ENCODE measurements at places on chromosomes 7 and 10. TPM values are rescaled to one million over a fixed set of nuclear protein-coding genes. Genes with fewer than 3 reads are reported as not detected.

DNA sequence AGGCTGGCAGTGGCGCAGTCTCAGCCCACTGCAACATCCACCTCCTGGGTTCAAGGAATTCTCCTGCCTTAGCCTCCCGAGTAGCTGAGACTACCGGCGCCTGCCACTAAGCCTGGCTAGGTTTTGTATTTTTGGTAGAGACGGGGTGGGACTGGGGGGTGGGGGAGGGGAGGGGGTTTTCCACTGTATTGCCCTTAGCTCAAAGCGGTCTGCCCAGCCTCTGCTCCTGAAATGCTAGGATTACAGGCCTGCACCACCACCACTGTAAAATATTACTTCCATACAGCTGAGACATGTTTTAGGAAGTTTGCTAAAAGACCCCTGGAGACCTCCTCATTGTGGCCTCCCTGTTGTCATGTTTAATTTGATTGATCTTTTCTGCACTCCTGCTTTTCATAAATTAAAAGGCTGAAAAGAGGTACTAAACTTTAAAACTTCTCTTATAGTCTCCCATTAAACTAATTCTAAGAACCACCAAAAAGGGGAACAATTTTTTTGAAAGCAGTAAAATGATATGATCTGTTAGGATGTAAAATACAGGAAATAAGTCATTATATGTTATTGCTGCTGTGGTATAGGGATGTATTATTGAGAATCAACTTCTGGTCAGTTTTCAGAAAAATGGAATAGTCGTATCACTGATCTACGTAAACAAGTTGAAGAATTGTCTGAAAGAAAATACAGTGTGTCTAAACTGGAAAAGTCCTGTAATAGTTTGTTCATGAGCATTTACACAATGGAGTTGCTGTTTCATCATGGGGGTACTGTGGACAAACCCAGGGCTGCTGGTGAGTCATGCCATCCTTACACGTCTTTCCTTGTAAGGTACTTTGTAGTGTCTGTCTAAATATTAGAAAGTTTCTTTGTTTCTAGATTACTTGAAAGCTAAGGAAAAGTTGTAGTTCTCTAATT, 72.9 kb upstream of the TMEM248 start:
- DNase-seq, result peak; percentile 7

DNA sequence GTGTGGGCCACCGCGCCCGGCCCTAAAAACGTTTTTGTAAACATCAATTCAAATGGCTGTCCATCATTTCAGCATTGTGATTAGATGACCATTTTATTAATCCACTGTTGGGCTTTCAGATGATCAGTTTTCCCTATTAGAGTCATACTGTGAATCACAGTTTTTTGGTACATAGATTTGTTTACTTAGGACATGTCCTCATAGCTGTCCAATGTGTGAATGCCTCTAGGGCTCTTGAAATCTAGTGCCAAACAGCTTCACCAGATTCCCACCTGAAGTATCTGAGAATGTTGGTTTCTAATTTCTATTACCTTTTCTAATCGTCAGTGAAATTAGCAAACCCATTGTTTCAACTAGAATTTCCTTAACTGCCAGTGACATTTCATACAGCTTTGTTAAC, 66.8 kb downstream of the UPF2 start:
- DNase-seq, result no peak

DNA sequence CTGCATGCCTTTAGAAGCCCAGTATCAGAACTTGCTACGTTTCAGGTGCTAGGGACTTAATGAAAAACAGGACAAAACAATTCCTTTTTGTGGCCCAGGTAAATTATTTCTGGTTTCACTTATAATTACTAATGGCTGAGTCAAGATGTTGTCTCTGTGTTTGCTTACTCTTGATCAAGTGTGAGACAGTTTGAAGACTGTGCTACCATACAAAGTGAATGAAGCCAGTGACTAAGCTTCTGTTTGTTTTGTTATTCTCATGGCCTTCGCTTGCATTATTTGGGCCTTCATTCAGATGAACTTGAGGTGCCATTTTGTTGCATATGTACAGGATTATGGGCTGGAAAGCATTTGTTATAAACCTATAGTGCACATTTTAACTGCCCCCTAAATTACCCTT, 17.9 kb downstream of the SMNDC1 start:
- DNase-seq, result no peak

GRCh38 chr10:119818889-119819270, 53.8 kb downstream of the MCMBP start:
- DNase-seq, result no peak

CDK5 gene
- 5.4 TPM for polyA plus RNA-seq

SUN3 gene
- polyA plus RNA-seq, result not detected

ANXA8L1 gene
- not detected for polyA plus RNA-seq

VKORC1L1 gene
- 26.4 TPM for polyA plus RNA-seq

All from muscle of back (tissue), 13 donors.